ENCODE measurements at places on chromosomes 1 and 21.
A peak's percentile ranks its signal among the peaks of the same experiment; 100 is the strongest.

DNA sequence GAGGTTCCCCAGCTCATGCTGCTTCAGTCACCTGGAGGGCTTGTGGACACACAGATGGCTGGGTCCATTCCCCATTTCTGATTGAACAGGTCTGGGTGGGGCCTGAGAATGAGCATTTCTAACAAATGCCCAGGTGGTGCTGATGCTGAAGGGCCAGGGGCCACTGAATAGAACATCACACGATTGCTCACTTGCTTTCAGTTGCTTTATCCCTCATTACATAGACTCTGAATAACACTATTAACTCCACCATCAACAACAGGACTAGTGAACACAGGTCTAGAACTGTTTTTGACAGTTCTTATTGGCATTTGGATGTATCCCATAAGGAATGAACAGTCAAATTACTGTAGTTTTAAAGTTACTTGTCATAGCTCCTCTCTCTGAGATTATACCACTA is 12.1 kb downstream of the TRAPPC10 start:
- no peak for DNase-seq

- no peak for DNase-seq
Measured at GRCh38 chr1:43954036-43954435, 7.3 kb downstream of the IPO13 start.

DNA sequence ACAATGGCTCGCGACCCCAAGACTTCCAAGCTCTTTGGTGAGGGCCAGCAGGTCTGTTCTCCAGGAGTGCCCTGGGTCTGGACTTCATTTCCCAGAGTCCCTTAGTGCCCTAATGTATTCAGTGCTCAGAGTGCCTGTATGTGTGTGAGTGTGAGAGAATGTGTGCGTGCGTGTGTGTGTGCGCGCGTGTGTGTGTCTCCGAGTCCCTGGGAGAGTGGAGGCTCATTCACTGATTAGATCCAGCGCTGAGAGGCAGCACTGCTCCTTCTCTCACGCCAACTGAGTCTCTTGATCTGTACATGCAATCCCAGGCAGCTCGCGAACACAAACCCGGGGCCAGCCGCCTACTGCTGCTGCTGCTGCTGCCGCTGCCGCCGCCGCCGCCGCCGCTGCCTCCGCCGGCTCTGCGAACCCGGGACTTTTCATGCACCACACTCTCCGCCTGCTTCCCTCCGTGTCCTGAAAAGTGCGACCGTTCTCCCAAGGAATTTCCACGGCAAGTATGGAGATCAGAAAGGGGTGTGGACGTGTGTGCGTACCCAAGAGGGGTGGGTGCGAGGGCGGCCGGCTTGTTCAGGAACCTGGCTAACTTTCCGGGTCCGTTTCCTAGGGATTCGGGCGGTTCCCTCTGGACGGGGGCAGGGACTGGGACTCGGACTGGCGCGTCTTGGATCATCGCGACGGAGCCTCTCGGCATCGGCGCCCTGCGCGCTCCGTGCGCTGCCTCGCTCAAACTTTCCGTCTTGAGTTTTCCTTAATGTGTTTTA is at the start of gene RNF220:
Gene RNF220, plus strand, starts transcription at position 225 of the 767 bp plus-strand sequence.
- DNase-seq, result peak; percentile 30

- DNase-seq, result no peak
Measured at GRCh38 chr21:42248783-42249597, 30.1 kb downstream of the ABCG1 start.

DNA sequence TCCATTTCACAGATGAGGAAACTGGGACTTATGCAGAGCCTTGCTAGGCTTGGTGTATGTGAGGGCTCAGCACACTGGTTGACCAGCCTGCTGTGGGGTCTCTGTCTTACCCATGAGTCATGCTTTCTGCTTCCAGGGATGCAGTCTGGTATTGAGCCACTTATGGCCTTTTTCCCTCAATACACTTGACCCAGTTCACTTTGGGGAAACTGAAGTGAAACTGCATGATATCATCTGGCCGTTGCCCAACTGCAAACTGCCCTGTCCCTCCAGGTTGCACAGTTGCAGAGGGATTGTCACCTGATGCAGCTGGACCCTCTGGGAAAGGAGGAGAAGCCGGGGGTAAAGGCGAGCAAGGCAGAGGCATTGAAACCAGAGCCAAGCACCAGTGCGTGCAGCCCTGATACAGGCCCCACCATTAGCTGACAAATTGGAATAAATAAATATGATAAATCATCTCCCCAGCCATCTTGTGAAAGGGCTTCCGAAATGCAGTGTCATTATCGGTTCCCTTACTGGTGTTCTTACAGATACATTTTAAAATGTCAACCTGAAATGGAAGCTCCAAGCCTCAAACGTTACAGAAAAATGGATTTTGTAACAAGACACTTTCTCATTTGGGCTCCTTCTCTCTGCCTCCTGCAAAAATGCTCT is 39.3 kb upstream of the DUSP10 start:
- DNase-seq, result no peak

GRCh38 chr1:31227891-31228568 is 11.7 kb downstream of the NKAIN1 start:
- DNase-seq, result no peak

DNA sequence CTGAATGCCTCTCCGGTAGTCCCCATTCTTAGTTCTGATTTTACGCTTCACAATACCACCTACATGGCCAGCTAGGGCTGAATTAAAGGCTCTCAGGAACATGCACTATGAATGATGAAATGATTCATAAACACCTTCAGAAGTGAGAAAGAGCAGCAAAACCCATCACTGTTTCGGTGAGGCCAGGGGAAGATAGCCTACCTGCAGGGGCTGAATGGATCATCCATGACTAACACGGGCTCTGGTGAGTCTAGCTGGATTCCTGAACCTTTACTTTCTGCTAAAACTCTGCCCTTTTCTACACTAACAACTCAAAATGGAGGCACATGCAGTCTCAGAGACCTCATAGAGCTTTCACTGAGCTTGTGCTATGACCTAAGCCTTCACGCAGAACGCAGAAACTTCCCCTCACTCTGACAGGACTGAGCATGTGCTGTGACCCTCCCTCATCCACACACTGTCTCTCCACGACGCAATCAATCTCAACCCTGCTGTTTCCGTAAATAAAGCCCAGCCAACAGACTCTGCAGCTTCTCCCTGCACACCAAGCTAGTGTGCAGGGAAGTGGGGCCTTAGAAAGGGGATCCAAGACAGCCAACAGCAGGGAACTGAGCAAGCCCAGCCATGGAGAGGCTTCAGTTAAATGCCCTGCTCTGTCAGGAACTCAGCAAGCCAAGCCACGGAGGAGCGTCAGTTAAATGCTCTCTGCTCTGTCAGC is 207.8 kb downstream of the SLC45A1 start:
- peak; percentile 85 for DNase-seq

DNA sequence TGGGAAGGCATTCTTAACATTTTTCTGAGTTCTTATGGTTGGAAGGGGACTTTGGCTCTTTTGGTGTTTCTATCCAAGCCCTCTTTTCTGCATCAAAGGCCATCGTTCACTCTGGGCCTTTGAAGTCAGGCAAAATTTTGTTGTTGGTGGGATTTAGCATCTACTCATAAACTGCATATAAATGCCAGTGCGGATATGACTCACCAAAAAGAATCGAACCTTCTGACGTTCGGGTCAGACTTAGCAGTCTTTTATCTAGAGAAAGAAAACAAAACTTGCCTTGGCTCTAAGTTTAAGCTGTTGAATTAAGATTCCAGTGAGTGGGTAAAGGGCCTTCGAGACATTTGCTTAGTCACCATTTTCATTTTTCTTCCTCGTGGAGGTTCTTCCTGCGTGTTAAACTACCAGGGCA is 51.4 kb downstream of the EVA1C start:
- DNase-seq, result no peak

DNA sequence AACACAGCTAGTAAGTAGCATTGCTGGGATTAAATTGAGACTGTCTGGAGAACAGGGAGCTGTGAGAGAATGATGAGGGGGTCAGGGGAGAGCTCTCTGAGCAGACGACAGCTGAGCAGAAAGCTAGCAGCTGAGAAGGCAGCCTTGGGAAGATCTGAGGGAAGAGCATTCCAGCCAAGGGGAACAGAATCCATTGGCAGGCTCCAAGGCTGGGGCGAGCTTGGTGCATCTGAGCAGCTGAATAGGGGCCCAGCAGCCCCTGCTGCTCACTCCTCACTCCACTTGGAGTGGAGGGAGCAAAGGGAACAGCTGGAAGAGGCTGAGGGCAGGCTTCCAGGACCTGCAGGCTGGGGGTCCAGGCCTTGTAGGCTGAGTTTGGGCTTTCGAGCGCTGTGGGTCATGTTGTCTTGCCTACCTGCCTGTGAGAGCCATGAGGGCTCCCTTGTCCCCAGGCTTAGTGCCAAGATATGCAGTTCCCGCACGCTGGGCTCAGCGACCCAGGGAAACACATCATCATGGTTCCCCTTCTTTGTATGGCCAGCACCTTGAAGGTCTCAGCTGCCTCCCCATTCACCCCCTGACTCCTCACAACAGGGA is 10.5 kb downstream of the ACOT11 start:
- DNase-seq, result no peak

- no peak for DNase-seq
Measured at GRCh38 chr1:111723091-111723806, 15.9 kb downstream of the INKA2 start.

- DNase-seq, result no peak
Measured at GRCh38 chr1:93715529-93716126, 34.0 kb upstream of the BCAR3 start.

DNA sequence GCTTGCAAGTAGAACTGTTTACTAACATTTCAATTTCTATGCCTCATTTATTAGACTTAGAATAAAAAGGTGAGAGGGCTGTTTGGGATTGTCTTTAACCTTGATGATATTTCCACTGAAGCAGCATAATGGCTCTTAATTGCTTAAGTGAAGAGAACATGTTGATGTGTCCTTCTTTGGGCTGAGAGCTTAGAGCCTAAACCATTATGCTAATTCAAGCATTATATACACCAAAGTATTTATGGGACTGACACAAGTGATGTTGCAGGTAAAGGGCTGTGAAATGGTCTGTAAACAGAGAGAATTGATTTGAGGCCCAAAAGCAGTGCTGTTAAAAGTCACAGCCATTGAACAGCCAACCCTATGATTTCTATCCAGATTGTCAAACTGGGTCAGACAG is 113.9 kb downstream of the ATG4C start:
- no peak for DNase-seq

- DNase-seq, result no peak
Measured at GRCh38 chr1:1371364-1371745, 3.7 kb downstream of the AURKAIP1 start.

DNA sequence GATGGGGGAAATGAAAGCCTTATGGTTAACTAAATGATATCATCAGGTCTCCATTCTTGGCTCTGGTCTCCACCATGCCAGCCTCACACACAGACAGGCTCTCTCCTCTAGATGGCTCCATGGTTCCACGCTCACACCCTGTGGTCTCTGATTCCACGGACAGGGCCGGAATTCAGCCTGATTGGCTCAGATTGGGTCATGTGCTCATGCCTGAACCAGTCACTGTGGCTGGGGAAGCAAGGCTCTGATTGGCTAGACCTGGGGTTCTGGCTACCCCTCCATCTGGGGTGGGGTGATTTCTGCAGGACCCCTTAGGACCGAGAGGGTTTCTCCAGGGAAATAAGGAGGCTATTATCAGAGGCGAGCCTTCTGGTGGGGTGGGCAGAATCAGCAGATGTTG is 277.0 kb downstream of the PTPRU start:
- no peak for DNase-seq

- no peak for DNase-seq
Measured at GRCh38 chr1:8661185-8662110, 156.0 kb downstream of the RERE start.

DNA sequence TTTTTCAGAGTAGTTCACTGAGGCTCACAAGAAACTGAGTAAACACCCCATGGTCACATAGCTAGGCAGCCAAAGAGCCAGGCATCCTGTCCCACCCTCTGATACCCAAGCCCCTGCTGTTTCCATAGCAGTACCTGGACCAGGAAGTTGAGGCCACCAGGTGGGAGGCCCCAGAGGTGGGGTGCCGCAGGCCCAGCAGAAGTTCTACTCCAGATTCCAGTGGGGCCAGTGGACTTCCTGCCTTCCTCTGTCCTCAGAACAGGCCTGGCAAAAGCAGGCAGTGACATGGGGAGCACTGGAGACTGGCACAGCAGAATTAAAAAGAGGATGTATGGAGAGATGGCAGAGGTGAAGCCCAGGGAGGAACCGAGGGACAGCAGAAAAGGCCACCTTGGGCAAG is 19.0 kb downstream of the FOXO6 start:
- no peak for DNase-seq

GRCh38 chr1:60065199-60065598 is 8.4 kb downstream of the C1orf87 start:
- no peak for DNase-seq

DNA sequence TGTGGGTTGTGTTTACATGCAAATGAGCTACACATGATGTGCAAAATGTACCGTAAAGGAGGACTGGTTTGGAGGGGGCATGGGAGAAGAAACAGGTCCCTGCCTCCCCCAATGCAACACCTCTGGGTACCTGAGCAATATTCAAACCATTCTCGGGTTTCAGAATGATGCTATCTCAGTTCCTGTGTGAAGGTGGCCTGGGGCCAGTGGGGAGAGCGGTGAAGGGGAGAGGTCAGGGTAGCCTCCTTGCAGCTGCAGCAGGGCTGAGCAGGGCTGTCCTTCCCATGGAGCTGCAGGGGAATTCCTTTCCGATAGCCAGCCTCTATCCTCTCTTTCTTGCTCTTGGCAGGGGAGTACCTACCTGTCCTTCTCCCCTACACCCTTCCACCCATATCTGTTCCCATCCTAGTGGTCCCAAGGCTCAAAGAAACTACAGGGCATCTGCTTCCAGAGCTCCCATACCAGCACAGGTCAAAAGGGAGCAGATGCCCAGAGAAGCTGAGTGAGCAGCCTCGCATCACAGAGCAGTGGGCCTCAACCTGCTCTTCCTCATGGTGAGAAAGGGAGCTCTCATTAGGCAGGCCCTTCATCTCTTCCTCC is 11.9 kb downstream of the MEF2D start:
- DNase-seq, result no peak

GRCh38 chr1:4510276-4510691 is 144.1 kb upstream of the AJAP1 start:
- DNase-seq, result no peak

GRCh38 chr1:201310986-201311355 is 27.7 kb downstream of the PKP1 start:
- DNase-seq, result no peak

DNA sequence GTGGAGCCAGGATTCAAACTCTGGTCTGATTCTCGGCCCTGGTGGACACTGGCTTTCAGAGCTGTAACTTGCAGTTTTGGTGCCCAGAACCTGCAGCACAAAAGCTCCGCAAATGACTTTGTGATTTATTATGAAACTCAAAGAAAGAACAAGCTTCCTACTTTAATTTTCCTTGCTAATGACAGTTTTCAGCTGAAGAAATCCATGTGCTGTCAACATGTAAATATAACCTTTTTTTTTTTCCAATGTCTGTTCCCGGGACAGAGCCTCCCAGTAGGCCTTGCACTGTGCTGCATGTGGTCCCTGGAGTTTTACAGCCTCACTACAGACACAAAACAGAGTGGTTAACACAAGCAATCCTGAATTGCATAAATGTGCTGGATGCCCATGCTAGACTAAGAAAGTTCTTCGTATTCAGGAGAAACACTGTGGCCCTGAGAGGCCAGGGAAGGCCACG is 62.3 kb upstream of the ANGPTL1 start:
- DNase-seq, result no peak

- DNase-seq, result no peak
Measured at GRCh38 chr21:44727757-44728156, 16.4 kb upstream of the TSPEAR start.
